ENCODE measurements at places on chromosomes 16 and 17.

- no peak for DNase-seq
These were observed 227.1 kb upstream of the ZFHX3 start for GRCh38 chr16:73275024-73275423.

DNA sequence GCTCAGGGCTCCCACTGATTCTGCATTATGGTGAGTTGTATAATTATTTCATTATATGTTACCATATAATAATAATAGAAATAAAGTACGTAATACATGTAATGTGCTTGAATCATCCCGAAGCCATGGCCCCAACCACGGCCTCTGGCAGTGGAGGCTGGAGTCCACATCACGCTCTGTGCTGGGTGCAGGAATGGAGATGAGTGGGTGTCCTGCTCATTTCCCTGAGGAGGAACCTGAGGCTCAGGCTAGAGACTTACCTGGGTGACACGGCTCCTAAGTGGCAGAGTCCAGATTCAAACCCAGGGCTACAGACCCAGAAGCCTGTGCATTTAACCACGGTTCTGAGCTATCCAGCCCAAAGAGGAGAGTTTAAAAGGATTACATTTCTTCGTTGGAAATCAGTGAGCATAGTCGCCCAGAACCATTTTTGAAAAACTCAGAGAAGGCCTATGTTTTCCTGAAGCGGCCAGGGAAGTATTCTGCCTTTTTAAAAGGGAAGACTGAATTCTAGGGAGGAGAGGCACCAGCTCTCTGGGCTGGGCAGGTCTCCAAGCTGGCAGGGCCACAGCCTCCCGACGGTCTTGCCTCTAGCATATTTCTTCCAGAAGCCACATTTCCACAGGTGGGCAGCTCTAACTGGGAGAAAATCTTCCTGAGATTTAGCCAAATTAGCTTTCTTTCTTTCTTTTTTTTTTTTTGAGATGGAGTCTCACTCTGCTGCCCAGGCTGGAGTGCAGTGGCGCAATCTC lies 6.7 kb downstream of the IL4R start:
- no peak for DNase-seq

GRCh38 chr16:27772093-27772825 lies 222.3 kb downstream of the KATNIP start:
- DNase-seq = no peak

DNA sequence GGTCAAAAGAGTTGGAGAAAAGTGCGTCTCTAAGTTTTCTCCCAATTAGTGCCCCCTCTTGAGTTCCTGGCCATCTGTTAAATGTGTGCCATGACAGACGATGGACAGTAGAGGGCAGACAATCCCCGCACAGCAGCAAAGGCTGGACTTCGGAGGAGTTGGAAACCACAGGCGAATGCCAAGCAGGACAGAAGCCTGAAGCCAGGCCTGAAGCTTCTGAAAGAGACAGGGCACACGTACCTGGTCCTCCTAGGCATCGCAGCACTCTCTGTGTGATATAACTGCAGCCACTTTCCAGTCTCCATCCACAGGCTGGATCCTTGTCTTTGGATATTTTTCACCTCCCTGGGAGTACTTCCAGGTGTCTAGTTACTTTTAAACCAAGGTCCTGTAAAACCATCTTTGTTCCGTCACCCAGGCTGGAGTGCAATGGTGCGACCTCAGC lies 14.5 kb downstream of the C17orf100 start:
- DNase-seq = peak; percentile 82

DNA sequence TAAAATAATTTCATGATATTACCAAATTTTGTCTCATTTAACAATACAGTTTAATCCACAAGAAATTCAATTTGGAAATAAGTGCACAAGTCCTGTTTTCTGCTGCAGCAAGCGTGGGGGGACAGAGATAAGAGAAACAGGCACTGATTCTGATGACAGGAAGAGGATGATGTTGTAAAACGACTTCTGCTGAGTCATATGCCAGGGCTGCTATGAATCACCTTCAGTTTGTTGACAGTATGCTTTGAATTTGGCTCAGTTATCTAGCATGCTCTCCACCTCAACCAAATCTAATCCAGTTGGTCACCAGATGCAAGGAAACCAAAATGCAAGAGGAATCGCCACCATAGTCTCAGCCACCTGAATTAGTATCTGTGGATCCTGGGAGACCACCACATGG lies 244.1 kb upstream of the MON1B start:
- DNase-seq = peak; percentile 22

- DNase-seq = no peak
These were observed 169.8 kb downstream of the WWOX start for GRCh38 chr16:78269256-78269655.

DNA sequence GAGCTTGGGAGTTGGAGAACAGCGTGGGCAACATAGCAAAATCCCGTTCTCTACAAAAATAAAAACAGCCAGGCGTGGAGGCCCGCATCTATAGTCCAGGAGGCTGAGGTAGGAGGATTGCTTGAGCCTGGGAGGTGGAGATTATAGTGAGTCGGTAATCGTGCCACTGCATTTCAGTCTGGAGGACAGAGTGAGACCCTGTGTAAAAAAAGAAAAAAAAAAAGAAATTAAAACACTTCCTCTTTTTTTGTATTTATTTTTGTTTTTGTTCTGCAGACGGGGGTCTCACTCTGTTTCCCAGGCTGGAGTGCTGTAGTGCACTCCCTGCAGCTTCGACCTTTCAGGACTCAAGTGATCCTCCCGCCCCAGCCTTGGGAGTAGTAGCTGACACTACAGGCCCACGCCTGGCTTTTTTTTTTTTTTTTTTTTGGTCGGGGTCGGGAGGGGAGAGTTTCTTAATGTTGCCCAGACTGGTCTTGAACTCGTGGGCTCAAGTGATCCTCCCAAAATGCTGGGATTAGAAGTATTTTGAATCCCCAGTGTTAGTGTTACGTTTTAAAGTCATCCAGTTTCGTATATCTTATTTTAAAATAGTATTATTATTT lies 1.5 kb downstream of the IST1 start:
- no peak for DNase-seq

DNA sequence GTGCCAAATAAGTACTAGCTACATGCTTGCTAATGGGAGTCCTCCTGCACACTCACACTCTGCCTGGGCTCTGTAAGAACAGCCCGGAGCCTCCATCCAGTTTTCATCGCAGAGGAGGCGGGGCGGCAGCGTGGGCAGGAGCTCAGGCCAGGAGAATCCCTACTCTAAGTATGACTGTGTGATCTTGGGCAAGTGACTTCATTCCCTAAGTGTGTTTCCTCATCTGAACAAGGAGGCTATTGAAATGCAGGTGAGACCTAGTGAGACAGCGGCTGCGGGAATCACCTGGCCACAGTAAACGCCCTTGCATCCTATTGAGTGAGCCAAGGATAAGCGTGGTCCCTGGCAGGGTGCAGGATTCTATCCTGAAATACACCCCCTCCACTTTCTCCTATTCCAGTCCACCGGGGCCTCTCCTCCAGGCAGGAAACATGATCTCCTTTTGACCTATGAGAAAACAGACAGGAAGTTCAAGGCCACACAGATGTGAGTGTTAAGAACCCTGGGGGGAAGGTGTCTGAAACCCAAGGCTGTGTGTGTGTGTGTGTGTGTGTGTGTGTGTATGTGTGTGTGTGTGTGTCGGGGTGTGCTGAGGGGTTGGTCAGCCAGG lies 5.2 kb upstream of the RAI1 start:
- DNase-seq = peak; percentile 64

DNA sequence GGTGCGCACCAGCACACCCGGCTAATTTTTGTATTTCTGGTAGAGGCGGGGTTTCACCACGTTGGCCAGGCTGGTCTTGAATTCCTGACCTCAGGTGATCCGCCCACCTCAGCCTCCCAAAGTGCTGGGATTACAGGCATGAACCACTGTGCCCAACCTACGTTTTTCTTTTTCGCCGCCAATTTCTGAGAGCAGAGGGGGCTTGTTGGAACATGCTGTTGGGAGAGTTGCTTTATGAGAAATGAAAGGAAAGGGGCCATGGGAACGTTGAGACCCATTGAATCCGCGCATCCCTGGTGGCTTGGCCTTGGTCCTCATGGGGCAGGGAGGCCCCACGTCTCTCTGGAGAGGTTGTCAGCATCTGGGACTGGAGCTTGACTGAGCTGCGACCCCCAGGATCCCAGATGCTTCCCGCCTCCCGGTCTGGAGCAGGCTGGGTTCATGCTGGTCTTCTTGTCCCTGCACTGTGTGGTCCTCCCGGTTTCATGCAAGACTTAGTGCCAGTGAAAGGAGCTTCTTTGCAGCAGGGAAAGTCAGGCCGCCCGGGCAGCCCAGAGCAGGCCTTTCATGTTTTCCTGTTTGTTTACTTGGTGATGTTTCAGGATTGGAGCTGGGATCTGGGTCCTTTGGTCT lies 22.8 kb downstream of the CRISPLD2 start:
- DNase-seq = no peak

DNA sequence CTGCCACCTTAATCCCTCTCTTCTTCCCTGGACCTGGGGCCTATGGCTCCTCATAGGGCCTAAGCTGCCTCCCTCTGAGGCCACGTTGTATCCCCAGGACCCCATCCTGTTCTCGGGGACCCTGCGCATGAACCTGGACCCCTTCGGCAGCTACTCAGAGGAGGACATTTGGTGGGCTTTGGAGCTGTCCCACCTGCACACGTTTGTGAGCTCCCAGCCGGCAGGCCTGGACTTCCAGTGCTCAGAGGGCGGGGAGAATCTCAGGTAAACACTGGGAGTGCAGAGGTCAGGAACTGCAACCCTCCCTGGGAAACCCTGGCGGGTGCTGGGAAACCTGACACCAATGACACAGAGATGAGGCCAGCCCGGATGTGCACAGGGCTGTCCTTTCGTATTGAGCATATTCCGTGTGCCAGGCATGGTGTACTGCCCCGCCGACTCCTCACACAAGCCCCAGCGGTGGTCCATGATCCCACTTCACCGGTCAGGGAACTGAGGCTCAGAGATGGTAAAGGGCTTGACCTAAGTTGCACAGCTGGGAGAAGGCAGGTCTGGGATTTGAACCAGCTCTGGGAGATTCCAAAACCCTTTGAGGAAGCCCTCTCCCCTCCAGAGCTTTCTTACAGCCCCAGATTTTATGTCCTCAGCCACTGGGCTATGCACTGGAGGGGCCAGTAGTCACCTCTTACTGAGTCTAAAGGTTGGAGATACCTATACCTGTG lies 22.9 kb downstream of the ANKRD40 start:
- DNase-seq = no peak

DNA sequence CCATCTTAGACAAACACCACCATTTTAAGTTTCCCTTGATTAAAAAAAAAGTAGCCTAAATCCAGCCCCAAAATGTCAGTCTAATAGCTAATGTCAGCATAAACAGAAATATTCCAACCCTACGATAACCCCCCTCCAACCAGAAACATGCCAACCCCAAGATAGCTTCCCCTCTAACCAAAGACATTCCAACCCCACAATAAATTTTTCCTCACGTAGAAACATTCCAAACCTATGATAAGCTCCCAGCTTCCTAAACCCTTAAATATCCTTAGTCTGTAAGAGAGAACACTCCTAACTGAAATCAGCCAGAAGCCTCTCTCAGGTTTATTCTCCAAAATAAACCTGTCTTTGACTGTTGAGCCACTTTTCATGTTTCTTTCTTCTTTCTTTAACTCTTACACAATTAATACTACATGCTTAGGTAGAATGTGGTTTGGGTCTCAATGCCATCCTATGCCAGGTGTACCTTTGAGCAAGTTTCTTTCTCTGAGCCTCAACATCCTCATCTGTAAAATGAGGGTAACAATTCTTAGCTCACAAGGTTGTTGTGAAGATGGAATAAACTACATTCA lies 10.5 kb upstream of the KRT38 start:
- DNase-seq = peak; percentile 62

GRCh38 chr16:49399594-49400364 lies 26.2 kb downstream of the C16orf78 start:
- DNase-seq = no peak

GRCh38 chr17:79890706-79891105 lies 51.5 kb upstream of the CBX4 start:
- DNase-seq = no peak
